HEK293T (cell line): ENCODE measurements at places on chromosomes 6 and 20.

GRCh38 chr6:170147832-170148708 is 142.8 kb downstream of the DLL1 start:
- DNase-seq, result no peak

DNA sequence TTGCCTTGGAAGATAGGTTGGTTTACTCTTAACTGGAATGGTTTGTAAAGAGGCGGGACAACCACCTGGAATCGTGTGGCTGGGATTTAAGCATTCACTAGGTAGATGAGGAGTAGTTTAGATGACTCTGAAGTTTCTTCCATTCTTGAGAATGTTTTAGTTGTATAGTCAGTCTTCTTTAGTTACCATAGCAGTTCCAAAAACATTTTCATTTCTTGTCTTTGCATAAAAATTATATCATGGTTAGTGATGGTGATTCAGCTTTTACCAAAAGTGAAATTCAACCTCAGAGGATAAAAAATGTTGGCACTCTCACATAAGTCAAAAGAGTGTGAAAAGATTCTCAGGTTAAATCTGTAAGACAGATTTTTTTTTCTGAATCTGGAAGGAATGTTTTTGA is 70.3 kb downstream of the SMAP1 start:
- DNase-seq, result no peak

DNA sequence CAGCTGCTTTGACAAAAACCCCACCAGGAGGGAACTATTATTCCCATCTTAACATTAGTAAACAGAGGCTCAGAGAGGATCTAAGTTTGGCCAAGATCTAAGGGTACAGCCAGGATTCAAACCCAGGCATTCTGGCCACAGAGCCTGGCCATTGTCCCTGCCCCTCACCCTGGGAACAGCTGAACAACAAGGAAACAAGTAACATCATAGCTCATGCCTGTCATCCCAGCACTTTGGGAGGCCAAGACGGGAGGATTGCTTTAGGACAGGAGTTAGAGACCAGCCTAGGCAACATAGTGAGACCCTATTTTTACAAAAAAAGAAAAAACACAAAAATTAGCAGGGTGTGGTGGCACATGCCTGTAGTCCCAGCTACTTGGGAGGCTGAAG is 27.5 kb downstream of the TOX2 start:
- DNase-seq, result no peak

DNA sequence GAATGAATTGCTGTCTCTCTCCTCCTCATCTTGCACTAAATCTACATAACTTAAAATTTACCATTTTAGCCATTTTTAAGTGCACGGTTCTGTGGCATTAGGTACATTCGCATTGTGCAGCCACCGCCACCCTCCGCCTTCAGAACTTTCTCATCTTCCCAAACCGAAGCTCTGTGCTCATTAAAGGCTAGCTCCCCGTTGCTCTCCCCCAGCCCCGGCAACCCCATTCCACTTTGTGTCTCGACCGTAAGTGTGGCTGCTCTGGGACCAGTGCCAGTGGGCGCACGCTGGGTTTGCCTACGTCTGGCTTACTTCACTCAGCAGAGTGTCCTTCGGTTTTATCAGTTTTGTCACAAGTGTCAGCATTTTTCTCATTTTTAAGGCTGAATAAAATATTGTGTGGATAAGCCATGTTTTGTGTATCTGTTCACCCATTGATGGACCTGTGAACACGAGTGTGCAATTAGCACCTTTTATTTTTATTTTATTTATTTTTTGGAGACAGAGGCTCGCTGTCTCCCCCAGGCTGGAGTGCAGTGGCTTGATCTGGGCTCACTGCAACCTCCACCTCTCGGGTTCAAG is 16.8 kb downstream of the SLC17A9 start:
- no peak for DNase-seq

GRCh38 chr20:1326031-1326930 is 2.7 kb downstream of the SDCBP2 start:
- DNase-seq, result no peak

- DNase-seq, result no peak
Observed at GRCh38 chr6:169932491-169932890, 181.1 kb downstream of the ERMARD start.

DNA sequence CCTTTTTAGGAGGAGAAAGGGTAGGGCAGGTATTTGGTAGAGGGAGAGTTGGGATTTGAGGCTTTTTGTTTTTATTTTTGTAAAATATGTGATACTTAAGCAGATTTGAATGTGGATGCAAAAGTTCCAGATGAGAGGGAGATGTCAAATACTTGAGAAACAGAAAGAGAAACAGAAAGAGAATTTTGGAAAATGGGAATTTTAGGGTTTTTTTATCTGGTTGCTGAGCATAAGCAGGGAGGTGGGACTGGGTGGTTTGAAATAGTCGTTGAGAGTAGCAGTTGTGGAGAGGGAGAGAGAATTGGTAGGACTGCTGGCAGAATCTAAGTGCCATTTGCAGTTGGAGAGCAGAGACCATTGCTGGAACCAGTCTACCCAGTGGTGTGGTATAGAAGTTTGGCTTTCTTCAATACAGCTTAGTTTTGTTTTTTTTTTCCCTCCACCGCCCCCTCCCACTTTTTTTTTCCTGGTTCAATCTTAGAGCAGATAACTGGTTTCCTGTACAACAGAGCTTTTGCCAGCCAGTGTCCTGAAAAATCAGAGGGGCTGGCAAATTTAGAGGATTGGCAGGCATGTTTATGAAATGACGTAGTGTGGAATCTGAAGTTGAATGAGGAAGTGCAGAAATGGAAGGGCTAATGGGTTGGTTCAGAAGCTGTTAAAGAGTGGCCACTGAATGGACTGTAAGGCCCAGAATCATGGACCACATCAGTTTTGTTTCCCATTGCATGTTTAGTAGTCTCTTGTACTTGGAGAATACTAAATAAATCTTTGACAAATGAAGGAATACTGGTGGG is 68.7 kb downstream of the ATRN start:
- DNase-seq, result no peak

DNA sequence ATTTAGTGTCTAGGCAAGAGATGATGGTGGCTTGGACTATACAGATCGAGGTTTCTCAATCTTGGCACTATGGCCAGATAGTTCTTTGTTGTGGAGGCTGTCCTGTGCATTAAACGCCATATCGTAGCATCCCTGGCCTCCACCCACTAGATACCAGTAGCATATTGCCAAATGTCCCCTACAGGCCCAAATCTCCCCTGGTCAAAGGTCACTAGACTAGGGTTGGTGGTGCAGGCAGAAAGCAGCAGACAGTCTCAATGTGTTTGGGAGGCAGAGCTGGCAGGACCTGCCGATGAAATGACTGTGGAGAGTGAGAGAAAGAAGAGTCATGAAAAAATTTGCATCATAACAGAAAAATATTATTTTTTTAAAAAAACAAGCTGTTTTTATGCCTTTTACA is 63.0 kb downstream of the TRAM2 start:
- DNase-seq, result no peak

DNA sequence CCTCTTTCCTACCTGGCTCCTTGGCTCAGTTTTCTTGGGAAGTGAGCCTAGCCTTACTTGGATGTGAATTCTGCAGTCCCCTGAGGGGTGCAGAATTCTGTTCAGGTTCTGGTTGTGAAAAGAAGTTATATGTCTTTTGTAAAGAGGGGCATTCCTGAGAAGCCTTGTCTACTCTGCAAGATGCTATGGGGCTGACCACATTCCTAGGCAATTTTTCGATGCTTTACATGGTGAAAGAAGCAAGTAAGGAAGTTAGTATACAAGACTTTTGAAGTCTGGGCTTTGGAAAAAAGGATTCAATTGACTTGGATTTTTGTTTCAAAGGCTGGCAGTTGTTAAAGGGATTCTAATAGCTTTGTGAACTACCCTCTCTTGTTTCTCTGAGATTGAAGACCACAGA is 167.9 kb upstream of the STMND1 start:
- no peak for DNase-seq

- no peak for DNase-seq
Observed at GRCh38 chr6:134934793-134935485, 15.0 kb downstream of the ALDH8A1 start.

- no peak for DNase-seq
Observed at GRCh38 chr6:165636402-165637048, 26.5 kb downstream of the PDE10A start.

- DNase-seq, result no peak
Observed at GRCh38 chr6:150310539-150310938, 58.3 kb upstream of the IYD start.

- no peak for DNase-seq
Observed at GRCh38 chr6:82441047-82441855, 77.6 kb downstream of the TPBG start.

DNA sequence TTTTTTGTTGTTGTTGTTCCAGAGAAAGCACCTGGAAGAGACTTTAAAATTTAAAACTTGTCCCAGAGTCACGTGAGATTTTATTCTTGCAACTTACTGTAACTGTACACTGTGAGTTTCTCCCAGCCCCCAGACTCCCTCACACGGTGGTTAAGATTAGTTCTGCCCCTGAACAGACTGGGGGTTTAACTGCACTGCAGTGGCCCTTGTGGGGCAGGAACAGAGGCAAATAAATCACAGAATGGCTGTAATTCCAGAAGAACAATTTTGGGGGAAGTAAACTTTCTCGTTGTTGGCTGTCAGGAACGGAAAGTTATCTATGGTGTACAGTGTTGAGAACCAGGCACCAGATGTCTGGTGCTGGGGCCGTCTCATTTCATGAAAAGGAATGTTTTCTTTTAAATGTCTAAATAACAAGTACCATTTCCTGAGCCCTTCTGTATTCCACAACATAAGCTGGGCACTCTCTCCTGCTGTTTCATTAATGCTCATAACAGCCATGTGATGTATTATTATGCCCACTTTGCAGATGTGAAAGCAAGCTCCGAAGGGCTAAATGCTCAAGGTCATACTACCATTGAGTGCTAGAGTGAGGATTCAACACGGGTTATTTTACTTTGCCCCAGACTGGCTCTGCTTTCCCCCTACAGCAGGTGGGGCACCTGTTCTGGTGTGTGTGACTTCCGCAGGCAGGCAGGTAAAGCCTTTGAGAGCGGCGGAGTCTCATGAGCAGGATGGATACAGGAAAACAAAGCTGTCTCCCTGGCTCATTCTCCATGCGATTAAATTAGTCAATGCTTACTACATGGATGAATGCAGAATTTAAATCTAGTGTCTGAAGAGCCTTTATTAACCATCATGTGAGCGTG is 30.5 kb downstream of the CNKSR3 start:
- no peak for DNase-seq

DNA sequence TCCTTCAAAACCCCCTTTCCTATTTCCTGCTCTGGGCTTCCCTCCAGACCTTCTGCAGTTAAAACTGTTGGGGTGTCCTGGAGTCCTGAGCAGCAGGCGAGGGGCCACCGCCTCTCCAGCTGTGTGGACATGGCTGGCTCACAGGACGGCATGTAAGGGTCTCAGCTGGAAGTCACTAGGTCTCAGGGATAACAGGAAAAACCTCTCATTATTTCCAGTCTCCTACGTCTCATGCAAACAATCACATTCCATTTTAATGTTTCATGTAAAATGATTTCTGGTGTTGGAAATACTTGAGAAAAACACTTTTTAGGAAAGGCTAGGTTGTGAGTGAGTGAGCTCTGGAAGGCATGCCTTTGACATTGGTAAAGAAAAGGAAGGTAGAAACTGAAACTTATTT is 158.7 kb downstream of the SCML4 start:
- DNase-seq, result no peak

DNA sequence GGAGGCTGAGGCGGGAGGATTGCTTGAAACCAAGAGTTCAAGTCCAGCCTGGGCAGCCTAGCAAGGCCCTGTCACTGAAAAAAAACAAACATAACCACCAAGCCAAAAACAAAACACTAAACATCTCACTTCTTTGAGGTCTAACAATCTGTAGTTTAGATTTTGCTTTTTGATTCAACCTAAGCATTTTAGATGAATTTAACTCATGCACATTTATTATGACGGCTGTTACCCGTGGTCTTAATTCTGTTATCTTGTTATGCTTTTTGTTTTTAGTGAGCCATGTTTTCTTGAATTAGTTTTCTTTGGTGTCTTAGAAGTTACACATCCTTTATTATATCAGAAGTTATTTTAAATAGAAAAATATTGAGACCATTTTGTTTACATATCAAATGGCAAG is 13.8 kb upstream of the GTSF1L start:
- no peak for DNase-seq

DNA sequence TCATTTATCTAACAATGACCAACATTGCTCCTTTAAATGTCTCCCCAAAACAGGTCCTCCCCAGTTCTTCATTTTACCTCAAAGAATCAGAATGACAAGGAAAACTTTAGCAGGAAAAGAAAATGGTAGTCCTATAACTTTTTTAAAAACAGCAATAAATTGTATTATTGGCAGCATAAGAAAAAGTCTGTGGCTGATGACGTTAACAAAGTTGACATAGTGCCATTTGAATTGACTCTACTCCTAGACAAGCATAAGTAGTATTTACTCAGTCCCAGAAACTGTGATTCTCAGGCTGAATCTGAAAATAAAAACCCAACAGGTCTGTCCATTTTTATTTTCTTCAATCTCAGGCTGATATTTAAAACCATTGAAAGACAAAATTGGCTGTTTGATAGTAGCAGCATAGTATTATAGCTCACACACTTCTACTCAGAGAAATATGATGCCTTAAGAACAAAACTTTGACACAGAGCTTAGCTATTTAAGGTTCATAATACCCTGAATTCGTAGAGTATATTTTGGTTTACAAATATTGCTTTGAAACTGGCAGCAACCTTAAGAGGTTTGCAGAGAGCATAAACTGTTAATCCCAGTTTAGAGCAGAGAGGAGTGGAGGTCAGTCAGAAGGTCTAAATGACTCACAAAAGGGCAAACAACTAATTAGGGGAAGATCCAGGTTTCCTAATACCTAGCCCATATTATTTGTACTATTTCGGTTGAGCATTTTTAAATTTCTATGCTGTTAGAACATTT is 35.0 kb upstream of the TENT5A start:
- DNase-seq, result no peak

DNA sequence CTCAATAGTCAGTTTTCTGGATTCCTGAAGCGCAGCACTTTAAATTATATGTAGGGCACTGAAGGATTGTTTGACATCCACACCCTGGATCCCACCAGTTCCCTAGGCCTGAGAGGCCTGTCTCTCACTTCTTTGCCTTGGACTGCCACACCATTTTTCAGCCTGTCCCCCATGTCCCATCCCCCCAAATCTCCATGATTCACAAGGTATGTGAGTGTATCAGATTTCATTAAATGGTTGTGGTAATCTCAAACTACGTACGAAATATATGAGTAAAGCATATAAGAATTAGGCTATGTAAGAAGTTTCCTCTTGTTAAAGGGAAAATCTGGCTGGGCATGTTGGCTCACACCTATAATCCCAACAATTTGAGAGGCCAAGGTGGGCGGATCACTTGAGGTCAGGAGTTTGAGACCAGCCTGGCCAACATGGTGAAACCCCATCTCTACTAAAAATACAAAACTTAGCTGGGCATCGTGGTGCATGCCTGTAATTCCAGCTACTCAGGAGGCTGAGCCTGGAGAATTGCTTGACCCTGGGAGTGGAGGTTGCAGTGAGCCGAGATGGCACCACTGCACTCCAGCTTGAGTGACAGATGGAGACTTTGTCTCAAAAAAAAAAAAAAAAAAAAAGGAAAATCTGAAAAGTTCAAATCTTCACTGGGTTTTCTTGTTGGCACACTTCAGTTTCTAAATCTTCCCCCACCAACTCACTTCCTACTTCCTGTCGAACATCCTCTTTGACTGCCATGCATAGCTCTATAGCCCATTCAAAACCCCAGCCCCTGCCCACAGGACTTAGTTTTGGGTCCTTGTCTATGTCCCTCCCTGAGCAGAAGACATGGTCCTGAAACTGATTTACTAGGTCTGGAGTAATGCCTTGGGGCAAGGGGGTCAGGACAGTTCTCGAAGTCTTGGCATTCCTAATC is 97.3 kb upstream of the SHLD1 start:
- no peak for DNase-seq
